ENCODE measurements at places on chromosomes 3 and 15. TPM values are rescaled to one million over a fixed set of nuclear protein-coding genes. Genes with fewer than 3 reads are reported as not detected.
A peak's percentile ranks its signal among the peaks of the same experiment; 100 is the strongest.

DNA sequence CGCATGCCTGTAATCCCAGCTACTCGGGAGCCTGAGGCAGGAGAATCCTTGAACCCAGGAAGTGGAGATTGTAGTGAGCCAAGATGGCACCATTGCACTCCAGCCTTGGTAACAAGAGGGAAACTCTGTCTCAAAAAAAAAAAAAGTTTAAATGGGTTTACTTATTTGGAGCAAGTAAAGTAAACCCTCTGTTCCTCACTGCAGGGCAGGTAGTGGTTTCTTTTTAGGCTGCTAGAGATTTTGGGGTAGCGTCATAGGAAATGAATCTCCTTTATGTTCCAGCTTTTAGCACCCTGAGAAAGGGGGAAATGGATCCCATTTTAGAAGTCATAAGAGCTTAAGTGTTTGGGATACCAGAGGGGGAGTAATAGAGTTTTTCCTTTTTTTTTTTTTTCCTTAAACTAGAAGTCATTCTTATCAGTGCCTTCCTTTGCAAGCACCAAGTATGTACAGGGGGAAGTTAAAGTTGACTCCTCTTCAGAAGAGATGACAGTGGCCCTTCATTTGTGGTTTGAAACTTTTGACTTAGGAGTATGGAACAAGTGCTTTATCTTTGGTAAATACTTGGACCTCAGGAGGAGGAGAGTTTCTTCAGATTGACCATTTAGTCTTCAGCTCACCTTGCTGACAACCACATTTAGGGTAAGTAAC, 8.0 kb downstream of the PXK start:
- DNase-seq = no peak

EPB42 gene
- not detected for total RNA-seq

FBXW12 gene
- total RNA-seq = not detected

- peak; percentile 22 for DNase-seq
These were observed 153.7 kb downstream of the ANO10 start for GRCh38 chr3:43468133-43468532.

DNA sequence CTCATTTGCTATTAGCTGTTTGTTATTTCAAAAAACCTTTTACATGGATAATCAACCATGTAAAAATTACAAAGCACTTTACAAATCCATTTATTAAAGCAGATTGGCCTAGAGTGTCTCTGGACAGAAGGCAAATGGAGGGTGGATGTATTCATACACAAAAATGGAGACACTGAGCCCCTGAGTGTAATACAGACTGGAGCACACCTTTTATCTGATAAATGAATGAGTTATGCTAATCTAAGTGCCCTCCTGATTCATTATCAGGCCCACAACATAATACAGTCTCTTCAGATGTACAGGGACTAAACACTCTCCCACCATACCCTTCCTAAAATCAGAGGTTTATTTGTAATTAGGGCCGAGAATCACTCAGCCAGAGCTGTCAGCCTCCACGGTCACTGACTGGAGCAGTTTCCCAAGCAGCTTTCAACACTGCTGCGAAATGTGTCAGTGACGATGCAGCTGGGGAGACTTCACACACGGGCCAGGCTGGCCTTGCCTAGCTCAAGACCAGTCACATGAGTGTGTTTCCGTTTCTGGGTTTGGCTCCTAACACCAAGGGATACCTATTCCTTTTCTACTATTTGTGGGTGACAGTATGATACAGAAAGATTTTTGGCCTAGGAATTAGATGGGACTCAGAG, 271.8 kb downstream of the ZIC1 start:
- DNase-seq = no peak

ZNF620 gene
- total RNA-seq = 6.6 TPM

DNA sequence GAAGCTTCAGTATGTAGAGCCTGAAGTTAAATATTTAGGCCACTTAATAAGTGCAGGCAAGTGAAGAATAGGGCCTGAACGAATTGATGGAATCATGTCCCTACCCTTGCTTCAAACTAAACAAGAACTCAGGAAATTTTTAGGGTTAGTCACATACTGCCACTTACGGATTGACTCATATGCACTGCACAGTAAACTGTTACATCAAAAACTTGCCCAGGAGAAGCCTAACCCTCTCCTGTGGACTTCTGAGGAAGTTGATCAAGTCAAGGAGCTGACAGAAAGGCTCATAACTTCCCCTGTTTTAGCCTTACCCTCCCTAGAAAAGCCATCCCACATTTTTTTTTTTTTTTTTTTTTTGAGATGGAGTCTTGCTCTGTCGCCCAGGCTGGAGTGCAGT, 20.6 kb upstream of the KBTBD12 start:
- DNase-seq = no peak

SCN5A gene
- total RNA-seq = 13.6 TPM

GRCh38 chr15:39468331-39468730, 112.5 kb upstream of the THBS1 start:
- no peak for DNase-seq

DNA sequence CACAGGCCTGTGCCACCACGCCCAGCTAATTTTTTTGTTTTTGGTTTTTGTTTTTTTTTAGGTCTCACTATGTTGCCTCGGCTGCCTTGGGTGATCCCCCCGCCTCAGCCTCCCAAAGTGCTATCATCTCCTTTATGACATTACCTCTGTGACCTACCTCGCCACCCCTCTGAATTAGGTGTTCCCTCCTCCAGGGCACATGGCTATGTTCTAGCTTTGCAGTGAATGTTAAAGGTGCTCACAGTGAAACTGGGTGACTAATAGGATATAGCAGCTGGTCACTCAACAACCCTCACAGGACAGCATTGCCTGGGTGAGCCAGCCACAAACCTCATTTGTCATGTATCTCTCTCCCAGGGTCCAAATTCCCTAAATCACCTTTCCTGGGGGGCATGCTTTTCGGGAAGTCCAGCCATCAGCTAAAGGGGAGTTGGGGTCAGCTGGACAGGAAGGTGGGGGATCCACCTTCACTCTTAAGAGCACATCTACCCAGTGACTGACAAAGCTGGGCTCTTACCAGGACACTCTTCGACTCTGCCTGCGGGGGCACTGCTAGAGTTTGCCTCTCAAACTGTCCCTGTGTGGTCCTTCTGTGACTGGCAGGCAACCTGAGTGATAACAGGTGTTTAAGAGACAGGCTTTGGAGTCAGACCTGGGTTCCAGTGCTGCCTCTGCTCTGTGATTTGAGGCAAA, 1.6 kb upstream of the TTLL3 start:
- no peak for DNase-seq

- no peak for DNase-seq
These were observed 58.9 kb upstream of the MAGI1 start for GRCh38 chr3:66097647-66098046.

DNA sequence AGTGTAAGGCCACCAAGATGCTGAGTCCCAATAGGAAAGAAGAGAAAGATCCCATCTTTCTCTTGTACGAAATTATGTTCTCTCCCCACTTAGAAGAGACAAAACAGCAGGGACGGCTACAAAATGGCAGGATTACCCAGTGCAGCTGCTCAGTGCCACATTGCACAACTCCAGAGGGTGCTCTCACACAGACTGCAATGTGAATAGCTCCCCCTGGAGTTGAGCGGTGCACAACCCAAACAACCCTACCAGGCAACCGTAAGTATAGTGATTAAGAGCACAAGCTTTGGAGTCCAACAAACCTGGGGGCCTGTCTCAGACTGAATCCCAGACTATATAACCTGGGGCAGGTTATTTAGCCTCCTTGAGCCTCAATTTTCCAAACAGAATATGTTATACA, 3.1 kb upstream of the BHLHE40 start:
- no peak for DNase-seq

GRCh38 chr3:185900228-185900627, 37.6 kb downstream of the TRA2B start:
- peak; percentile 64 for DNase-seq

RPP14 gene
- total RNA-seq = 17.8 TPM

DNA sequence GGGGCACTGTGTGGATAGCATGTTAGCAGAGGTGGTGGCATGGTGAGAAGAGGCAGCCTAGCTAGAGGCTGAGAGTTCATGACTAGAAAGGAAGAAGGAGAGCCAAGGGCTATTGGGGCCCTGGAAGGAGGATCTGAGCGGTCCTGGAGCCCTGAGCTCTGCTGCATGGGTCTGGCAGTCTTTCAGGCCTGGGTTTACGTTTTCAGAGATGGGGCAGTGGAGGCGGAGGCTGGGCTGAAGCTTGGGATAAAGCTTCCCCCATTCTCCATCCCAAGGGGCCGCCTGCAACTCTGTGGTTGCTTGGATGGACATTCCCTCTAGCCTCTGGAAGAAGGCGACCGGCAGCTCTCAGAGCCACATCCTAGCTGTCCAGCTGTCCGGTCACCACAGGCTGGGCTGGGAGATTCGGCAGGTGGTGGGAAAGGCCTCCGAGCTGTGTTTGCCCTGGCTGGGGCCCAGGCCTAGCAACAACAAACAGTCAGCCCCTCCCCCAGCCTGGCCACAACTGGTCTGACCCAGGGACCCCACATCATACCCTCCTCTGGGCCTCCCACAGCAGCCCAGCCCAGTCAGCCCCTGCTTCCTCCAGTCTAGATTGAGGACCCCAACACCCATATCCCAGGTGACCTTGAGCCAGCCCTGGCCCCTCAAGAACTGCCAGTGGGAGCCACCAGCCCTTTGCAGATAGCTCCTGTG, 1.8 kb upstream of the SLC38A3 start:
- DNase-seq = no peak

- peak; percentile 78 for DNase-seq
These were observed 23.0 kb upstream of the COPG1 start for GRCh38 chr3:129226374-129226773.

GOLGA8R gene
- 1.3 TPM for total RNA-seq

GRCh38 chr3:168467115-168467714, 371.5 kb upstream of the GOLIM4 start:
- DNase-seq = no peak

DNA sequence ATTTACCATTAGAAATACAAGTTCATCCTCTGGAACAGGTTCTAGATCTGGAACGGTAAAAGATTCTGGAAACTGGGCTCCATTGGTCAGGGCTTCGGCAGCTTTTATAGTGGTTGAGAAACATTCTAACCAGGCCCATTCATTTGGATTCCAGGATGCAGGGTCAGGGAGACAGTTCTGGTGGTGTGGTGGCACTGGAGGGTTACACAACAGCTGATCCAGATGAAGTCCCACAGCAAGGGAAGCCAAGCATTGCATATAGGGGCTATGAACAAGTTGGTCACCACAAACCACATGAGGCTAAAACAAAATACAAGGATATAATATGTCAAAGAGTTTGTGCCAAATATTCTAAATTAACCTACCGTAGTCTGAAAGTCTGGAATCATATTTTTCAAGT, 43.0 kb downstream of the FBXL22 start:
- DNase-seq = no peak

GRCh38 chr15:78928616-78929093, 16.2 kb downstream of the CTSH start:
- no peak for DNase-seq

DNA sequence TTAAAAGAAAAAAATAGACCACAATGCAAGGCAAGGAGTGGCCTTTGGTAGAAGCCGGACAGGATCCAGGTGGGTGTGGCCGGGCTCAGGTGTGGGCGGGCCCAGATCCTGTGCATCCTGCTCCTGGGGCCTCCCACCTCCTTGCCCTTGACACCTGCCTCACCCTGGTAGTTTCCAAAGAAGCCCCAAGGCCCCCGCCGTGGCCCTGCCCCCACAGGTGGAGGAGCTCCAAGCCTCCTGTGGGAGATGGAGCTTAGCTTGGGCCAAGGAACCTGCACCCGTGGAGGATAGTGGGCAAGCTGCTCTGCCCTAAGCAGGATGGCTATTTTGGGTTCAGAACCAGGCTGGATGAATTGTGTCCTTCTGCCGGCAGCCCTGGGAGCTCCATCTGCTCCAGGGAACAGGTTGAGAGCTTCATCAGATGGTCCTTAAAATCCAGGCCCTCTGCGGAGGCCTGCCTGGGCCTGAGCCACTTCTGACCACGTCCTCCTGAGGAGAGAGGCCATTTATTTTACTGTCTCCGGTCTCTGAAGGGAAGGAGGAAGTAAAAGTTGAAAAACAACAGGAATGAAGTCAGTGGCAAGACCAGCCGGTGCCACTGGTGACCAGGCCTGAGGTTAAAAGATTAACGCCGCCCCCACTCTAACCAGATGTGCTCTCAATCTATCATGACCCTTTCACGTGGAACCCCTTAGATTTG, 53.9 kb upstream of the KLF13 start:
- DNase-seq = no peak

DNA sequence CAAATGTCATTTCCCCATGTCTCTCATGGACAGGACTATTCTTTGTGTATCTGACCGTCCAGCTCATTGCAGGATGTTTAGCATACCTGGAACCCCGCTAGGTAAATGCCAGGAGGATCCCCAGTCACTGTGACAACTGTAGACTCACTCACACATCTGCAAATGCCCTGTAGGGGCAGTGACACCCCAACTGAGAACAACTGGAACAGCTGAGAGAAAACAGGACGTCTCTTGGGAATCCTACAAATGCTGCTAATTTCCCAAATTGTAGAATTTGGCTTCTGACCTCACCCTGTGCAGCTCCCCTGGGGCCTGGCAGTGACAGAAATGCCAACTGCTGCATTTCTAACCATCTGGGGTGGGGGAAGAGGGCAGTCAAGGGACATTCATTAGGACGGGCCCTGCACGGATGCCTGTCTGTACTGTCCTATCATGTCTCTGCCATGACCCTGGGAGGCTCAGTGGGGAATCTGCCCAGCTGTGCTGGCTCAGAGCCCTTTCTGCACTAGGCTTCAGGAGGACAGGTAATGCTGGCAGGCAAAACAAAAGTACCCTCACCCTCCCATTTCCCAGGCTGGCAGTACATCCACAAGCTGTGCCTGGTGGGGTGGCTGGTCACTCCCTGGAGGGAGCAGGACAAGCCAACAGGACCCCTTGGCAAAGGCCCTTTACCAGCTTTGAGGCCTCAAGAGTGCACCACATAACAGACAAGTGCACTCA, 30.4 kb downstream of the RAB6B start:
- no peak for DNase-seq

- no peak for DNase-seq
These were observed 17.8 kb upstream of the LRIG1 start for GRCh38 chr3:66518644-66519043.

DNA sequence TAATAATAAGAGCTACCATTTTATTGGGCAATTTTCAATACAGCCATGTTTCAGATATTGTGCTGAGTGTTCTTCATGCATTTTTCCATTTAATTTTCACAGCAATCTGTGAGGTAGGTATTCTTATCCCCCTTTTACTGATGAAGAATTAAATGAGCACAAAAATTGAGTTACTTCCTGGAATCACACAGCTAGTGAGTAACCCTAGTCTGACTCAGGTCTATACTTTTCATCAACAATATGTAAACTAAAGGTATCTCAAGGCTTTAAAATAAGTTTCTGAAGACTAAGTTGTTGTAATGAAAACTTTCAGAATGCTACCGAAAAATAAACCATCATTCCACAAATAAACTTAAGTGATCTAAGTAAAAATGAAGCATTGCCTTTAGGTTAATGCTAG, 22.3 kb downstream of the HACD2 start:
- no peak for DNase-seq

PFKFB4 gene
- total RNA-seq = 3.1 TPM

ARRDC4 gene
- total RNA-seq = 0.85 TPM

DNA sequence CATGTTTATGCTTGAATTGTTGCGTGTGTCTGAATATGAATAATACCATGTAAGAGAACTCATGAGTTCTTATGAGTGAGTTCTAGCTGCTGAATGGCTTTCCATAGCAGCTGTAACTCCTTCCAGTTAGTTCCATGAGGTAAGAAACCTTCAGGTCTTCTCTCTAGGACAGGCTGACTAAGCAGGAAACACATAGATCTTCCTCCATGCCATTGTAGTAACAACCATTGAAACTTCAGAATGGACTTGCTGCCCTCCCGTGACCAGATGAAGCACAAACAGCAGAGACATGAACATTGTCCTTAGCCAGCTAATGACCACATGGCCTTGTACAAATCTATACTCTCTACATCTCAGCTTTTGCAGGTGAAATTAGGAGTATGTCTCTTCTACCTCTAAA, 200.0 kb downstream of the ZNF385D start:
- DNase-seq = no peak

- DNase-seq = no peak
These were observed 61.1 kb downstream of the FNDC3B start for GRCh38 chr3:172100482-172100881.

Data from pulmonary artery endothelial cell (primary cell).